ENCODE measurements at places on chromosomes 3 and 15.

GRCh38 chr15:78811825-78812183 is 540 bp upstream of the ADAMTS7 start:
- DNase-seq: no peak

GRCh38 chr3:145272684-145273083 is 888.3 kb downstream of the PLOD2 start:
- no peak for DNase-seq

- DNase-seq: no peak
Observed at GRCh38 chr3:39254806-39255449, 24.9 kb downstream of the CX3CR1 start.

DNA sequence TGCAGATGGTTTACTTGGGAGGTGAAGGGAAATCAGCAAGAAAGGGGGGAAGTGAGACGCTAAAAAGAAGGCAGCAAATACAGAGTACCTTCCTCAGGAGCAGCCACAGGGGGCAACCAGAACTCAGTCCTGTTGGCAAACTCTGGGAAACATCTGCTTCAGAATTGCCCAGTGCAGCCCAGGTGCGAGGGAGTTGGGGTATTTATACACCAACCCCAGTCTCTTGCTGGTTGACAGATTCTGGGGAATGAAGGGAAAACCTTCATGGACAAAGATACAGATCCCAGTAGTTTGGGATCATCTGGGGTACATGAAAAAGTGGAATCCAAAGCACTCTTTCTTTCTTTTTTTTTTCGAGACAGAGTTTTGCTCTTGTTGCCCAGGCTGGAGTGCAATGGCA is 25.3 kb upstream of the PGPEP1L start:
- no peak for DNase-seq

GRCh38 chr3:28669870-28670269 is 321.2 kb upstream of the AZI2 start:
- no peak for DNase-seq

- DNase-seq: no peak
Observed at GRCh38 chr3:153539263-153539662, 377.2 kb downstream of the RAP2B start.

- no peak for DNase-seq
Observed at GRCh38 chr15:70299931-70300869, 202.5 kb upstream of the TLE3 start.

GRCh38 chr3:80998022-80998421 is 763.4 kb downstream of the GBE1 start:
- no peak for DNase-seq

DNA sequence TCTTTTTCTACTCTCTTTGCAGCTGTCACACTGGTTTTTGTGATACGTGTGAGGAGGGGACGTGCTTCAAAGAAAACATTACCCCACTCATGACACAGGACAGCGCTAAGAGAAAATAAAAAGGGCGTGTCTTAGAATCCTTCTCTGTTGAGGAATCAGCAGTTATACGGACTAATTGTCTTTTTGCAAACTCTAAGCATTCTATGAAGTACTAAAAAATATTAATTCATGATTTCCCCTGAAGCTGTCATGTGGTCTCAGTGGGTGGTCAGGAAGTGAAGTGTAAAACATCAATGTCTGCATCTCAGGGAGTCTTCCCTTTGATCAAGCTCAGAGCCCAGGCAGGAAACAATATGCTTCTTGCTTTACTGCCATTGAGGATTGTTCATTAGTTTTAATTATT is 117.5 kb upstream of the CRBN start:
- no peak for DNase-seq

- DNase-seq: no peak
Observed at GRCh38 chr3:159948429-159949144, 40.0 kb upstream of the IL12A start.

- DNase-seq: no peak
Observed at GRCh38 chr3:150238048-150238802, 169.9 kb upstream of the TSC22D2 start.

GRCh38 chr15:65209701-65210643 is 1.3 kb downstream of the CILP start:
- no peak for DNase-seq

DNA sequence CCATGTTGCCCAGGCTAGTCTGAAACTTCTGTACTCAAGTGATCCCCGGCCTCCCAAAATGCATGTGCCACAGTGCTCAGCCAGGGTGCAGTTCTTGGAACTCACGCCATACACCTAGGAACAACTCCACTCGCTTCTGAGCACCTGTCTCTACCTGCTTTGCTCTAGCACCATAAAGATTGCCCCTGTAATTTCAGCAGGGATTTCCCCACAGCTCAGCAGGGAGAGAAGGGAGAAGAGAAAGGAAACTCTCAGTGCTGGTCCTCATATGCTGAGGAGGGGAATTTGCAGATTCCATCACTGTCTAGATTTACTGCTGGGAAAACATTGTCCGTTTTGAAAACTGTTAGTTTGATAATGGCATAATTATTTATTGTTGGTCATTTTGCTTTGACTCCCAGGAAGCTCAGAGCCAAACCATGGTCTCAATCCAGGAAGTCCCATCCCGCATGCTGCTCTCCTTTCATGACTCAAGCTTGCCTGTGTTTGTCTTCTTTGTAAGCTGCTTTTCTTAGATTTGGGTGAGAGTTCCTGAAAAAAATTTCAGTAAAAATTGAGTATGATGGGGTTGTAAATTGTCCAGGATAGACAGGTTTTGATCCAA is 24.2 kb downstream of the TRIM71 start:
- DNase-seq: no peak

- no peak for DNase-seq
Observed at GRCh38 chr3:16132190-16132589, 42.3 kb upstream of the GALNT15 start.

- no peak for DNase-seq
Observed at GRCh38 chr3:120650311-120650710, 31.7 kb downstream of the HGD start.

DNA sequence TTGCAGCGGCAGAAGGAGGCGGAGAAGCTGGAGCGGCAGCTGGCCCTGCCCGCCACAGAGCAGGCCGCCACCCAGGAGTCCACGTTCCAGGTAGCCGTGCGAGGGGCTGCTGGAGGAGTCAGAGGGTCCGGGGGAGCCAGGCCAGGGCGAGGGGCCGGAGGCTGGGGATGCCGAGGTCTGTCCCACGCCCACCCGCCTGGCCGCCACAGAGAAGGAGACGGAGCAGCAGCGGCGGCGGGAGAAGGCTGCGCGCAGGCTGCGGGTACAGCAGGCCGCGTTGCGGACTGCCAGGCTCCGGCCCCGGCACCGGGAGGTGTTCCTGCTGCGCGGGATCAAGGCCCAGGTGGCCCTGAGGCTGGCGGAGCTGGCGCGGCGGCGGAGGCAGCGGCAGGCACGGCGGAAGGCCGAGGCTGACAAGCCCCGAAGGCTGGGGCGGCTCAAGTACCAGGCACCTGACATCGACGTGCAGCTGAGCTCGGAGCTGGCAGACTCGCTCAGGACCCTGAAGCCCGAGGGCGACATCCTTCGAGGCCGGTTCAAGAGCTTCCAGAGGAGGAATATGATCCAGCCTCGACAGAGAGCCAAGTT is 625.0 kb downstream of the MCTP2 start:
- no peak for DNase-seq

DNA sequence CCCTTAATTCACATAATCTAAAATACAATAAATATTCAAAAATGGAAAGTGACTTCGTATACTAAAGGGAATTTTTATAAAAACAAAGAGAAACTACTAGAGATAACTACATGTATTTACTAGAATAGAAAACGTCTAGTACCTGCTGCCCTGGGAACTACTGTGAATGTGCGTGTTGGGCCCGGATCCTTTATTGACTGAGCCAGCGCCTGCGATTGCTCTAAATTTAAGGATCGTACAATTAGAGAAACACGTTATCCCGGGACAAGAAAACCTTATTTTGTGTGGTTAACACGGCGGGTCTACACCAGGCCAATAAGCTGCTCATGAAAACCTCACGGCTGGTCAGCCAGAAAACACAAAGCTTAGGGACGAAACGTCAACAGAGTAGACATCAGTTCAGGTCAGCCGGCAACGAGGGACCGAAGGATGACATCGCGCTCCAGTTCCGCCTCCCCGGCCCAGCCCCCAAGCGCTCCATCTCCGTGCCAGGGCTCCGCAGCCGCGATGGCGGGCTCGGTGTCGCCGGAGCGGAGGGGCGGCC is 555 bp downstream of the TM2D3 start:
- DNase-seq: no peak

DNA sequence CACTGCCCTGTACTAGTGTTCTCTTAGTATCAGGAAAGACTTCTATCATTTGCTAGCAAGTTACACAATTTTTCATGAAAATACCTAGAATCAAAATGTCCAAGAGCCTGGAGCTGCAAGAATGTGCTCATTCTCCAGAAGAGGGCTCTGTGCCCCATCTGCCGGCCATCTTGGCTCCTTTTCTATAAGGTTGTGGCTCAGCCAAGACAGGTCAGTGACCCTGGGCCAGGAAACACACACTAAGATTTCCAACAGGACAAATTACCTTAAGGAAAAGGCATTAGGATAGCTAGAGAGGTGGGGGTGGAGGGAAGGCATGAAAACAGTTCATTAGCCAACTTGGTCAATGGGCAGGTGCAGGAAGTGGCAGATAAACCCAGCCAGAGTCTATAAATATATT is 20.7 kb downstream of the TIMP4 start:
- DNase-seq: no peak

GRCh38 chr15:89823836-89824606 is 9.4 kb upstream of the ANPEP start:
- no peak for DNase-seq

GRCh38 chr3:13622356-13622755 is 73.4 kb downstream of the FBLN2 start:
- no peak for DNase-seq

DNA sequence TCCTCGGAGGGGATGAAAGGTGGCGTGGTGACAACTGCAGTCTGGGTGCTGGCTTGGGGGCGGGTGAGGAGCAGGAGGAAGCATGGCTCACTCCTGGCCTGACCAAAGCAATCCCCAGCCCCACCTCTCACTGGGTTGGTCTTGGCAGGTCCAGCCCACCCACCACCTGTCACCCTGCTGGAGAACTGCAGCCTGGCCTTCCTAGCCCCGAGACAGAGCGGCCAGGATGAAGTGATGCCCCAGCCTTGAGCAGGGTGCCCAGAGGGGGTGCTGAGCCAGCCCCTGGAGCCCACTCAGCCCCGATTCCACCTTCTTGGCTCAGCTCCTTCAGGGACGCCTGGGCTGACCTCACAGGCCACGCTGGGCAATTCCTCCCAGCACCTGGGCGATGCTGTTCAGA is 89.9 kb downstream of the IQSEC1 start:
- DNase-seq: no peak

DNA sequence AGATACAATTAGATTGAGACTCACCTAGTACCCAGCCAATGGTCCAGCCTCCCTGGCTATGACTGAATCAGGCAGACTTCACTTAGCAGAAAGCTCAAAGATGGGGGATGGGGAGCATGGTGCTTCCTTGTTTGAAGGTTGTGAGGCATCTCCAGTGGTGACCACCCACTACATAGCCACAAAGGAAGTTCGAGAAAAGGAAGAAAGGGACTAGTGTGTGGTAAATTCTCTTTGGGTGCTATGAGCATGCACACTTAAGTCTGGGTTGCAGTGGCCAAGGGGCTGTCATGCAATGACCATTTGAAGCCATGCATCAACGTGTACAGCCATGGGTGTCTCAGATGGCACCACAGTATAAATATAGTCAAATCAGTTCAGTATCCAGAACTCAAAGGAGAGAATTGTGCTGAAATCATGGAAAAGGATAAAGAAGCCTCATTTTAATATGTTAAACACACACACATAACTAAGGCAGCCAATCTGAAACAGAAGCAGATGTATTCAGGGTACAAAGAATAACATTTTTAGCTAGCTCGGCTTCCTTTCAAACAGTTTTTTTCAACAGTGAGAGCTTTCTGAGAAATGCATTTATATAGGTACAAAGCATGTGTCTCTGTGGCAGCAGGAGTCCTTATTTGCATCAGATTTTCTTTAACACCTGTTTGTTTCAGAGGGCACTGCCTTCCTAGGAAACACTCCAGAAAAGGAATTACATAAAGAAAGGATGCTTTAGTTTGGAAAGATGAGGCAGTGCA is 275.5 kb downstream of the GAP43 start:
- no peak for DNase-seq

GRCh38 chr3:151751161-151751560 is 17.4 kb downstream of the AADACL2 start:
- DNase-seq: no peak

GRCh38 chr3:179526989-179527391 is 35.7 kb upstream of the ACTL6A start:
- DNase-seq: peak; percentile 17

- no peak for DNase-seq
Observed at GRCh38 chr15:25710184-25710583, 152.9 kb downstream of the ATP10A start.

DNA sequence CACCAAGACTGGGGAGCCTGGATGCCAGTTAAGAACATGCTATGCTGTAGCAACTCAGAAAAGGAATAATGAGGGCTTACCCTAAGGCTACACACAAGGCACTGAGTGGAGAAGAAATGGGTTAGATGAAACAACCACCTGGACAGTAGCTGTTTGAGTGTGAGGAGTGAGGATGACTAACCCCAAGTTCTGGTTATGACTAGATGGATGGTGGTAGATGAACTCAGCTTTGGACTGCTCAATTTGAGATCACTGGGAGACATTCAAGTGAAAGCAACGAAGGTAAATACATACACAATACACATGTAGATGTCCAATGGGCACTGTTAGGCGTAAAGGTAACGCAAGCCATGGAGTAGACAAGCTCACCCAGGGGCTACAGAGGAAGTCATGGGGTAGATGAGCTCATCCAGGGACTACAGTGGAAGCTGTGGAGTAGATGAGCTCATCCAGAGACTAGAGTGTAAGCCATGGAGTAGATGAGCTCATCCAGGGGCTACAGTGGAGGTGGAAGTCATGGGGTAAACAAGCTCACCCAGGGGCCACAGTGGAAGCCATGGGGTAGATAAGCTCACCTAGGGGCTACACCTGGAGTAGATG is 98.3 kb downstream of the ANO10 start:
- no peak for DNase-seq

DNA sequence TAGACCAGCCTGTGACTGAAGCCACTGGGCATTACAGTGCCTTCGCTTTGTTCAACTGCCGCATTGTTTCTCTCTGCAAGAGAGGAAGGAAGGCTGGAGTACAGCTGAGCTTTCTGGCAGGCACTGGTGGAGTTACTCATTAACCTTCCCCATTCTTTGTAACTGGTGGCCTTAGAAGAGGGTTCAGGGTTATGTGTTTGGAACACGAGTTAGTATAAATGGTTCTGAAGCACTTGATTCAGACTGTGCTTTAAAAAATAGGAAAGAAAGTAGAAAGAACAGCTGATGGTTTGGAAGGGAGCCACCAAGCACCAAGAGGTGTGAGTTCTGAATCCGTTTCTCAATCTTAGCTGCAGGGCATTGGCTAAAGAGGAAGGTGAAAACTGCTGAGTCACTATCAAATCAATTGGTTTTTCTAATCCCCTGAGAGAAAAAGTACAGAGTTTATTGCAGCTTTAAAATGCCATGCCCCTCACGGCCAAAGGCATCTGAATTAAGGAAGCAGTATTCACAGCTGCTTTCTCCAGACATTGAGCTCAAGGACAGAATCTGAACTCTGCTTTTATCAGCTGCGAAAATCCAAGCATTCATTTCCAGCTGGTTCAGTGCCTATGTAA is 3.6 kb downstream of the HGD start:
- DNase-seq: peak; percentile 63

GRCh38 chr15:100901702-100902435 is 17.3 kb upstream of the LRRK1 start:
- DNase-seq: no peak

All from GDM1 (cell line).